ENCODE measurements at places on chromosomes 3 and 15.

DNA sequence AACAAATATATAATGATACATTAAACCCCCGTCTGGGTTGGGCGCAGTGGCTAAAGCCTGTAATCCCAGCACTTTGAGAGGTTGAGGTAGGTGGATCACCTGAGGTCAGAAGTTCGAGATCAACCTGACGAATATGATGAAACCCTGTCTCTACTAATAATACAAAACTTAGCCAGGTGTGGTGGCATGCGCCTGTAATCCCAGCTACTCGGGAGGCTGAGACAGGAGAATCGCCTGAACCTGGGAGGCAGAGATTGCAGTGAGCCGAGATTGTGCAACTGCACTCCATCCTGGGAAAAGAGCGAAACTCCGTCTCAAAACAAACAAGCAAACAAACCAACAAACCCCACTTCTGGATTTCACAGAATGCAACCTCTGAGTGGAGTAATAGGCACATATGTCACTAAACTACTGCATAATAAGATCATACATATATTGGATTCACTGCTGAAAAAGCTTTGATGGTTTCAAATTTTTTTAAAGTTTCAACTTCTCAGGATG is 718.2 kb downstream of the SI start:
- H3K4me3 ChIP-seq, result no peak overlapping the region
- H3K27ac ChIP-seq, result no peak overlapping the region
- no peaks in the 10 kb centered on the region for H3K4me1 ChIP-seq

DNA sequence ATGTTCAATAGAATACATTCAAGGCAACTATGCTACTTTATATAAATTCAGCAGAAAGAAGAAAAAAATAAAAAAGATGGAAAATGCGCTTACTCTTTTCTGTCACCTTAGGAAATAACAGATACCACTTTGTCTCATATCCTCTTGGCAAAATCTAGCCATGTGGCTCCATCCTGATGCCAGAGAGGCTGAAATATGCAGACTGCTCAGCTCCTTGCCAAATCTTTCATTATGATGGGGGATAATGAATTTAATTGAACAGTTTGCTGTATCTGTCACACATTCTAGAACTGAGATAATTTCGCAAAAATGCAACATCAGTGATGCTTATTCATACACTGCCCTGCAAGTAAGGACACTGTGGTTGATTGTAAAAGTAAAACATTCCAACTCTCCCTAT is 1081.5 kb downstream of the PLOD2 start:
- H3K36me3 ChIP-seq, result no peaks in the 10 kb centered on the region
- H3K27ac ChIP-seq, result no peak overlapping the region
- H3K4me3 ChIP-seq, result no peak overlapping the region
- no peaks in the 10 kb centered on the region for H3K4me1 ChIP-seq

- H3K4me1 ChIP-seq, result no peaks in the 10 kb centered on the region
- no peak for DNase-seq
- peaks cover 4% of the 10 kb centered on the region for H3K27me3 ChIP-seq
Measured at GRCh38 chr15:71093054-71094024, 21.9 kb upstream of the THSD4 start.

DNA sequence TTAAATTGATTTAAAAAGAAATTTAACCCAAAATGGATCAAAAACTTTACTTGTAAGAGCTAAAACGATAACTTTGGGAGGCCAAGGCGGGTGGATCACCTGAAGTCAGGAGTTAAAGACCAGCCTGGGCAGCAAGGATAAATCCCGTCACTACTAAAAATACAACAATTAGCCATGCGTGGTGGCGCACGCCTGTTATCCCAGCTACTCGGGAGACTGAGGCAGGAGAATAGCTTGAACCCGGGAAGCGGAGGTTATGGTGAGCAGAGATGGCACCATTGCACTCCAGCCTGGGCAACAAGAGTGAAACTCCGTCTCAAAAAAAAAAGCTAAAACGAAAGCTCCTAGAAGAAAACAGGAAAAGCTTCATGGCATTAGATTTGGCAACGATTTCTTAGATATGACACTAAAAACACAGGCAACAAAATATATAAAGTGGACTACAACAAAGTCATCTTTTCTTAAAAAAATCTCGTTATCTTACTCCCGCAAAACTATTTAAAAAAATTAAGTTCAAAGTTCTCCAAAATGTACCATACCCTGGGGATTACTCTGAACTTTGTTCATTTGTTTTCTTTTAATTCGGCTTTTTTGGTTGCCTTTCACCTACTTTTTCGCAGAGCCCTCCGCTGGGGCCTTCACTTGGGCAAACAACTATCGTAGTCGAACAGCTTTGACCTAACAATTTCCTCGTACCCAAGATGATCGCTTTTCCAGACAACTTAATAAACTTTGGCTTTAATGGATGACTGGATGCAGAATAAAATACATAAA is 2.9 kb downstream of the HDDC3 start:
- no peaks in the 10 kb centered on the region for H3K27me3 ChIP-seq
- peaks cover 19% of the 10 kb centered on the region for H3K4me1 ChIP-seq
- peak overlapping the region; percentile 98 for H3K4me3 ChIP-seq
- peak overlapping the region; percentile 98 for H3K27ac ChIP-seq

DNA sequence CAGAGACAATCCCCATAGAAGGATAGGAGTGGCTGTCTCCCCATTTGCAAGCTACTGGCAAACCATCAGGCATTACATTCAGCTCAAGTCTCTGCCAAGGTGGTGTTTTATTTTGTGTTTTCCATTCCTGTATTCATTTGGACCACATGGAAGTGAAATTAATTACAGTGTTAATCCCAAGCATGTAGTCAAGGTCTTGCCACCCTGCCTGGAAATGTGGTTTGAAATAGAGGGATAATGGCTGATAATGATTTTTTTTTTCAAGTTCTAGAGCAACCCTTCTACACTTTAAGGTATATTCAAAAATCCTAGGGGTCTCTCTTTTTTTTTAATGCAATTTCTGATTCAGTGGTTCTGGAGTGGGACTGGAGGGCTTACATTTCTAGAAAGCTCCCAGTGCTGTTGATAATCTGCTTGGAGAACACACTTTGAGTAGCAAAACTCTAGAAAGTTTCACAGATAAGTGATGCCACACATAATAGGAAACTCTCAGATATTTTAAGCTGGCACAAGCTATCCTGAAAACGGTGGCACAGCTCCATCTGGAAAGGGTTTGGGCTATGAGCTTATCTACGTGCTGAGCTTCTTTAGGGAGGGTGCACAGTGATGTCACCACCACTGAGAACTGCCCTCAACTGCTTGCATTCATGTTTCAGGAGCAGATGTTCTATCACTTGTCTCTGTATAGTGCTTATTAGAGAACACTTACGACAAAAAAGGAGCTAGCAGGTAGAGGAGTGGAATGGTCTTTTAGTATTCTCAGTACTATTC is 140.1 kb upstream of the IL12A start:
- H3K36me3 ChIP-seq, result no peaks in the 10 kb centered on the region
- no peak overlapping the region for H3K4me3 ChIP-seq
- H3K4me1 ChIP-seq, result no peaks in the 10 kb centered on the region

DNA sequence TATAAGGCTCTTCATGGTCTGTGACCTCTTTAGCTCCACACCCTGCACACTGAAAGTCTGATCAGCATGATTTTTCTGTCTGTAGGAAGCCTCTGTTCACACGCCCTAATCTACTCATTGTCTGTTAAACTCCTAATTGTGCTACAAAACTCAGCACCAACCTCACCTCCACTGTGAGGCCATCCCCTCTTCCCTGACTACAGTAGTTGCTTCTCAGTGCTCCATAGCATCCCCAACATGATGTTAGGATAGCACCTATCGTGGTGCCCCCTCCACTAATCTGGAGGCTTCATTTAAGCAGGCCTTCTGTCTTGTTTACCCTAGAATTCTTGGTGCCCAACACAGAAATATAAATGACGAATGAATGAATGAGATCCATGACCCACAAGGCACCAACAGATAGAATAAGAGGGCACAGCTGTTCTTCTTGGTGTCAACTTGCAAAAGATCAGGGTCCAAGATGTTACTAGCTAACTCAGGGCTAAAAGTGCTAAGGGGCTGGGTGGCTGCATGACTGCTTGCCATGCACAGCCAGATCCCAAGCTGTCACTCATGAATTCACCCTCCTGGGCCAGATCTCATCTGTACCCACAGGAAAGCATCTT is 55.2 kb upstream of the HEG1 start:
- no peak overlapping the region for H3K4me3 ChIP-seq
- DNase-seq, result no peak
- H3K27me3 ChIP-seq, result no peaks in the 10 kb centered on the region
- H3K27ac ChIP-seq, result no peak overlapping the region

- no peaks in the 10 kb centered on the region for H3K36me3 ChIP-seq
- H3K27ac ChIP-seq, result no peak overlapping the region
- no peak for DNase-seq
- no peak overlapping the region for H3K4me3 ChIP-seq
Measured at GRCh38 chr3:124860599-124860998, 26.6 kb downstream of the ITGB5 start.

DNA sequence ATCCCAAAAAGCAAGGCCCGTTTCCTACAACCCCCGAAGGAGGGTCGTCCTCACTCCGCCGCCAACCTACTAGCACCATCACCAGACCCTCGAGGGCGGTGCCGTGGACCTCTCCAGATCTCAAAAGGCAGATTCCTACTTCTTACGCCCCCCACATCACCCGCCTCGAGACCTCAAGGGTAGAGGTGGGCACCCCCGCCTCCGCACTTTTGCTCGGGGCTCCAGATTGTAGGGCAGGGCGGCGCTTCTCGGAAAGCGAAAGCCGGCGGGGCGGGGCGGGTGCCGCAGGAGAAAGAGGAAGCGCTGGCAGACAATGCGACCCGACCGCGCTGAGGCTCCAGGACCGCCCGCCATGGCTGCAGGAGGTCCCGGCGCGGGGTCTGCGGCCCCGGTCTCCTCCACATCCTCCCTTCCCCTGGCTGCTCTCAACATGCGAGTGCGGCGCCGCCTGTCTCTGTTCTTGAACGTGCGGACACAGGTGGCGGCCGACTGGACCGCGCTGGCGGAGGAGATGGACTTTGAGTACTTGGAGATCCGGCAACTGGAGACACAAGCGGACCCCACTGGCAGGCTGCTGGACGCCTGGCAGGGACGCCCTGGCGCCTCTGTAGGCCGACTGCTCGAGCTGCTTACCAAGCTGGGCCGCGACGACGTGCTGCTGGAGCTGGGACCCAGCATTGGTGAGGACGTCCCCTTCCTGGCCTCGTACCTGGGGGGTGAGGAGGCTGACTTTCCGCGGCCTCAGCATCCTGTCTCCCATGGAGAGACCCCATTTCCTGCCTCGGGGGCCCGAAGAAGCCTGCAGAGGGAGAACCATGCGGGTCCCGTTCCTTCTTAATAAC is at the start of gene MYD88:
Gene MYD88, plus strand, starts transcription at position 313 of the 842 bp plus-strand sequence. Its CDS starts 40 bp downstream, at position 353.
- H3K4me3 ChIP-seq, result peak within 1 kb of the TSS; percentile 99
- peak within 1 kb of the TSS; percentile 97 for H3K27ac ChIP-seq
- DNase-seq, result peak; percentile 84
- H3K36me3 ChIP-seq, result peaks cover 38% of the 10 kb centered on the region

DNA sequence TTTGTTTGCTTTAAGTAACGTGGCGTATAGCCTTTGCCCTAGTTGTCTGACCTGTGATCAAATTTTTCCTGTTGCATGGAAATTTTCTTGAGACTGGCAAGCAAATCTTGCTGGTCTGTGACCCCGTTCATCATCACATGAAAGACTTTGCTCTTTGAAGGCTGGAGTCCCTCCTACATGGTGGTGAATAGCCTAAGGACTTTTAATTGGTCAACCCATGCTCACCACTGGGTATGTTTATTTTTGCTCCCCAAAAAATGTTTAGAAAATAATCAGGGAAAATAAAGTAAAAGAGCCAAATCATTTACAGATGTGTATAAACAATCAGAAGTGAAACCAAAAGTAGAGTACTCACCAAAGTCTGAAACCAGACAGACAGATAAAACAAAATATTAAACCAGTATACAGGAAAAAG is 1075.3 kb upstream of the ALCAM start:
- no peak overlapping the region for H3K27ac ChIP-seq
- no peaks in the 10 kb centered on the region for H3K27me3 ChIP-seq
- H3K36me3 ChIP-seq, result no peaks in the 10 kb centered on the region
- no peak overlapping the region for H3K4me3 ChIP-seq
- H3K4me1 ChIP-seq, result peaks cover 5% of the 10 kb centered on the region
- DNase-seq, result no peak

DNA sequence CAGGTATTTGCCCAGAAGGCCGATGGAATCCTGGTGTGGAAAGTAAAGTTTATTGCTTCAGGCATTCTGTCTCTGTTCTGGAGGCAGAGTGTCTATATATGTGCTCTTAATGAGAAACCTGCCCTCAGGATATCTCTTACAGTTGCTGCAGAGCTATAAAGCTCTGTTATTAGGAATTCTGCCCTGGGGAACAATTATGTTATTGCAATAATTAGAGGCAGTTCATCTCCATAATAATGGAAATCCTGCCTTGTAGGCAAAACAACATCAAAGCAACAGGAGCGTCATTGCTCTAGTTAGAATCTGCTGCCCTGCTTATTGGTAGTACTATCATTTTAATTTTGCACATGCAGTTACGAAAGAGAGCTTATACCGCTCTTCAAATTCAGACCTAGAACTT is 175.6 kb downstream of the IL5RA start:
- no peak overlapping the region for H3K27ac ChIP-seq
- DNase-seq, result no peak
- H3K4me3 ChIP-seq, result no peak overlapping the region
- H3K27me3 ChIP-seq, result peaks cover 18% of the 10 kb centered on the region
- H3K36me3 ChIP-seq, result no peaks in the 10 kb centered on the region

DNA sequence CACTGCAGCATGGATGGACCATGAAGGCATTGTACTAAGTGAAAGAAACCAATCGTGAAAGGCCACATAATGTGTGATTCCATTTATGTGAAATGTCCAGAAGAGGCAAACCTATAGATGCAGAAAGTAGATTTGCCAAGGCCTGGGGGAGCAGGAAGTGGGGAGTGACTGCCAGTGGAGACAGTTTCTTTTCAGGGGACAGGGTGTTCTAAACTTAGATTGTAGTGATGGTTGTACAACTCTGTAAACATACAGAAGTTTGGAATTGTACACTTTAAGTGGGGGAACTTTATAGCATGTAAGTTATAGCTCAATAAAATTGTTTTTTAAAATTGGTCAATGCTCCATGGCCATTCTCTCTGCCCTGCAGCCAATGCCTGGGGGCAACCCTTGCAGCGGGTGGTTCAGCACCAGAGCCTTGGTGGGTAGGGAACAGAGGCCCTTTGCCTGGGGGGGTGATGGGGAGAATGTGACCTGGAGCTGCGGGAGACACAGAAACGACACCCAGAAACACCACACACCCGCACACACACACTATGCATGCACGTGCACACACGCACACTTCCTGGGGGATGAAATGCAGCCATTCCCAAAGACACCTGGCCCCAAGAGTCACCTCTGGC is 43.1 kb downstream of the DNAJB8 start:
- H3K4me3 ChIP-seq, result no peak overlapping the region
- no peak overlapping the region for H3K27ac ChIP-seq
- DNase-seq, result no peak
- H3K4me1 ChIP-seq, result no peaks in the 10 kb centered on the region
- H3K27me3 ChIP-seq, result peaks cover 7% of the 10 kb centered on the region
- no peaks in the 10 kb centered on the region for H3K36me3 ChIP-seq

- no peaks in the 10 kb centered on the region for H3K27me3 ChIP-seq
- no peak overlapping the region for H3K27ac ChIP-seq
- no peak for DNase-seq
- no peak overlapping the region for H3K4me3 ChIP-seq
- no peaks in the 10 kb centered on the region for H3K36me3 ChIP-seq
- peaks cover 10% of the 10 kb centered on the region for H3K4me1 ChIP-seq
Measured at GRCh38 chr15:68375191-68375631, 56.8 kb downstream of the ITGA11 start.

- H3K4me1 ChIP-seq, result peaks cover 28% of the 10 kb centered on the region
- no peak overlapping the region for H3K27ac ChIP-seq
- H3K36me3 ChIP-seq, result peaks cover 56% of the 10 kb centered on the region
- no peak for DNase-seq
- no peaks in the 10 kb centered on the region for H3K27me3 ChIP-seq
Measured at GRCh38 chr3:120039642-120040610, 54.3 kb downstream of the GSK3B start.
